Stimulated activated CD8-positive, alpha-beta memory T cell treated with anti-CD3 and anti-CD28 coated beads, Interleukin-12 subunit alpha, Interleukin-12 subunit beta, amount 100 ng/mL, for 4 hours (primary cell): ENCODE measurements at places on chromosomes 2 and 18.

DNA sequence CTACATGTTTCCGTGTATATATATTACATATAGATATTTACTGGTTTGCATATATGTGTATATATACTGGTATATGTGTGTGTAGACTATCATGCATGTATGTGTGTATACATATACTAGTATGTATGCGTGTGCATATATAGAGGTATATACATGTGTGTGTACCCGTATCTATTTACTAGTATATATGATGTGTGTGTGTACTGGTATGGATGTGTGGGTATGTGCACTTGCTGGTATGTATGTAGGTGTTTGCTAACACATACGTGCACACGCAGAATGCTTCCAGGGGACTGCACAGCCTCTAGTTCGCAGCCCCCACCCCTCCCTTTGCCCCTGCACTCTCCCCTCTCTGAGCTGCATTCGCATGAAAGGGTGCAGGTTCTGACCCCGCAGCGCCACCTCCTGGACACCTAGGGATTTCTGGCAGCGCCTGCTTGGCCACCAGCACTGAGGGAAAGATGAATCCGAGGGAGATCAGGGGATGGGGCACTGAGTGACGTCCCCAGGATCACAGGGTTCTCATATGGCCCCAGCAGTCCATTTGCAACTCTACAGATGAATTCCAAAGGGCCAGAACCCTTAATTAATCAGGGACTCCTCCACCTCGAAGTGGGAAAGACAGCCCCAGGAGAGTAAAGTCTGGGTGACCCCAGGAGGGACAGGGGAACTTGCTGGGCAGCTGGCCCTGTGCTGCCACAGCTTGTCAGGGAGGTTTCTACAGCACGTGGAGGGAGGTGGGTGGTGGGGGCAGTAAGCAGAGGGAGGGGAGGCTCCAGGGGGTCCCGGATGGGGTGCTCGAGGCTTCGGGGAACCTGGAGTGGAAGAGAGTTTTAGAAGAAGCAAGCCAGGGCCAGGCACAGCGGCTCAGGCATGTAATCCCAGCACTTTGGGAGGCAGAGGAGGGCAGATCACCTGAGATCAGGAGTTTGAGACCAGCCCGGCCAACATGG is 66.8 kb upstream of the ASAP2 start:
- peak; percentile 14 for DNase-seq

- no peak for DNase-seq
These were observed 469.5 kb upstream of the LINC00305 start for GRCh38 chr18:64618390-64618789.

DNA sequence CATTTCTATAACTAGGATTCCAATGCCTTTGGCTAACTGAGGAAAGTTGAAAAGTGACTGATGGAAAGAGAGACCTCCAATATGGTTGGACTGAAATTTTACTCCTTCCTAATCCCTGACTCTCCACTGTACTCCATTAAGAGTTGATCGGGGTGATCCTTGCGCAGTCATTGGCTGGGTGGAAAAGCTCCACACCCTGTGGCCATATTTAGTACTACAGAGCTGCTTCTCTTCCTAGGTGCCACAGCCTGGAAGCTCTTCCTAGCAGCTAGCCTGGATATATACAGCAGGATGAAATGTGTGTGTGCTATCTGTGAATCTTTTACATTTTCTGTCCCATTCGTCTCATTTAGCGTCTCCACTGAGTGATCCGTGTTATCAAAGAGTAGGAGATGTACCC is 71.2 kb downstream of the MEP1B start:
- no peak for DNase-seq

- no peak for DNase-seq
These were observed 258.4 kb downstream of the MEIS1 start for GRCh38 chr2:66693076-66693965.

GRCh38 chr2:59702026-59702425 is 851.4 kb downstream of the BCL11A start:
- no peak for DNase-seq

- no peak for DNase-seq
These were observed 26.9 kb downstream of the RAPGEF4 start for GRCh38 chr2:172762574-172762973.

DNA sequence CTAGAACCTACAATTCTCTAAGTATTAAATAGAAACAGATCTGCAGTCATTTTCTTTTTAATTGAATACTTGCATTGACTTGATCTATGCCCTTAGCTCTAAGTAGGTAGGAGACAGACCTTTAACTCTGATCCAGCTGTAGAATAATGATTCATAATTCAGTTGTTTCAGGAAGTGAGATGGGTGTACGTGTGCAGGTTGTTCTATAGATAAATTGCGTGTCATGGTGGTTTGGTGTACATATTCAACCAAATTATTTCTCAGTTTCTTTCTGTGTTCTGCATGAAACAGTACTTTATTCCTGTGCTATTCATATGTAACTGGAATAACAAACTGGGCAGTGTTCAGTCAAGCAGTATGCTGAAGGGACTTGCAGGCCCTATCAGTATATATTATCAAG is 34.3 kb upstream of the CD226 start:
- no peak for DNase-seq

- no peak for DNase-seq
These were observed 420.1 kb upstream of the ZNF804A start for GRCh38 chr2:184178229-184178628.

- DNase-seq, result no peak
These were observed 1.8 kb upstream of the RNF144A start for GRCh38 chr2:6915399-6915798.

DNA sequence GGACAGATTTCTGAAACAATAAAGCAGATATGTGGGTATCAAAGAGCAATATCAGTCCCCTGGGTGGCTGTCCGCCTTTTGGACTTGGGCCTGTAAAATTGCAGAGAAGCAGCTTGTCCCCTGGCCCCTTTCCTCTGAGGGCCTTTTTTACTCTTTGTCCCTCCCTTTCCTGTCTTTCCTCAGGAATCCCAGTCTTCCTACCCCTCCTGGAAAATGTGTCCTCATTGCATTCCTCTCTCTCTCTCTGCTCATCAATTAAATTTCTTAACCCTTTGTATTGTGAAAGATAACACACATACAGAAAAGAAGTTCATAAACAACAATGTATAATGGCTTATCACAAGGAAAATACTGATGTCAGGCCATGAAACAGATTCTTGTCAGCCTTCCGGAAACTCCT is 3.0 kb upstream of the GRB14 start:
- no peak for DNase-seq

DNA sequence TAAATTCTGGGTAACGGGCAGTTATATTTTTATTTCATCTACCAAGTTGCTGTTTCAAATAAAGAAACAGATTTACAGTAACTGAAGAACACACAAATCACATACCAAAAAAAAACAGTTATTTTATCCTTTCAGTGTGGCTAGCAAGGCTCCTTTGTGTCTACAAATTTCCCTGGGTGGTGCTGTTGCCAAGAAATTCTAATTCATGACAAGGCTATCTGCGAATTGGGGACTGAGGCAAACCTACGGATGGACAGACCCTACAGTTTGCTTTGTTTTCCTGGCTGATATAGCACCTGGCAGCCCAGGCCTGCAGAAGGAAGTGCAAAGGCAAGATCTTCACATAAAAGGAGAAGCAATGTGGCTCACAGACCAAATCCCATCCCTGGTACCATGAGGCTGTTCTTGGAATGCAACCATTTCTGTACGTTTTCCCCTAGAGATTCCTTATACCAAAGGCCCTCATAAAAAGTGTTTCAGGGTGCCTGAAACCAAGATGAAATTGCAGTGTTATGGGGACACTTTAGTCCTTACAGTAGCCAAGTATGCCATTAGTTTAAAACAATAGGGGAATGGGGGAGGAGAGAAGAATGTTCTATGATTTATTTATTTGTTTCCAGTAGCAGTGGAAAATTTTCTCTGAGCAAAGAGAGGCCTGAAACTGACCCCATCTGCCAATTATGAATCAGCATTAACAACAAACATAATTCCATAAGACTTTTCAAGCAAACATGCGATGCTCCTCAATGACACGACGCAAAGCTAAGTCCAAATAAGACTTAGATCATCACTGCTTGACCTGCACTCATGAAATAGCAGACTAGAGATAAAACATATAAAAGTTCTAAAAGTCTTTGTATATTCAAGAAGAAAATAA is 4.3 kb downstream of the KLF7 start:
- DNase-seq, result no peak

DNA sequence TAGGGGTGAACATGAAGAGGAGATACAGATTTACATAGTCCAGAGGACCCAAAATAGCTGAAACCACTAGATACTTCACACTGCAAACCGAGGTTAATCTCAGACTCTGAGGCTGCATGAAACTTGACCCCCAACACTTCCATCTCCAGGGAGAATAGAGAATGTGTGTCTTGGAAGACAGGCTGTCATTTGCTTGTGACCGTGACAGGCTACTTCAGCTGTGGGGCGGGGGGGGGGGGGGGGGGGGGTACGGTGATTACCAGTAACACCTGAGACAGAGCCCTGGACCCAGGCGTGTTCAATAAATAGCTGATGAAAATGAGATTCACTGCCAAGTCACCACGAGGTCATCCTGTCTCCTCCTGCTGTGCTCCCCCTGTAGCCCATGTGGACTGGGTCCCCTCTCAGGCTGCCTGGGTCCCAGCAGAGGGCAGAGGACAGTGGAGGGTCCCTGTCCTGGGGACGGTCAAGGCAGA is 5.7 kb upstream of the KLHL29 start:
- no peak for DNase-seq

DNA sequence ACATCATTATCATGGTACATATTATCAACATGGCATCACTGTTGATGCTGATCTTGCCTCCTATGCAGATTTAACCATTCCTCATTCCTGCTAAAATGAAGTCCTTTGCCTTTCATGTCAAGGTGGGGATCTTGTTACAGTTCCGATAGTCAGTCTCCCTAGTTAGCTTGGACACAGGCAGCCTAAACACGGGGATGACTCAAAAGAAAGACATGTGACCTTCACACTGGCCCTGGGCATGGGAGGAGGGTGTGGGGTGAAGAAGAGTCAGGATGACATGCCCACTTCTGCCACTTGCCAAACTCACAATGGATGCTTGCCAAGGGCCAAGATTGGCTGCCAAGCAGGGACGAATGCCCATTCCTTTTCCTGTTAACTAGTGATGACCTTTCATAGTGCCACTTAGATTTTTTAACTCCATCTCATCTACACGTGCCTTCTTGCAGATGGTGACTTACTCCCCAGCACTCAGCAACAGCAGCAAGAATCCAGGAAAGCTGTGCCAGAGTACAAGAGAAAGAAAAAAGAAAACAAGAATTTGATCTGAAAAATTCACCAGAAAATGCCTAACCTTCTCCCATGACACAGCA is 13.9 kb upstream of the SLC1A4 start:
- DNase-seq, result no peak

DNA sequence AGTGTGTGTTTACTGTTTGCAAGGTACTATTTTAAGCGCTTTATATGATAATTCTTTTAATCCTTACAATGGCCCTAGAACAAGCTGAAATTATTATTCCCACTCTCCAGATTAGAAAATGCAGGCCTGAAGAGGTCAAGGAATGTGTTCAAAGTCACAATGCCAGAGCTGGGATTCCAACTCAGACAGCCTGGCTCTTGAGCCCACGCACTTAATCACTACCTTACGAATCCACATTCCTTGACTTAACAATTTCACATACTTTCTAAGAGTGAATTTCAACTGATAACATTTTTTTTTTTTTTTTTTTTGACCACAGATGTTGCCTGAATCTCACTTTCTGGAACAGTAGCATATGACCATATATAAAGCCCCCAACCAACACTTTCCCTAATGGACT is 400.3 kb downstream of the NCKAP5 start:
- no peak for DNase-seq

DNA sequence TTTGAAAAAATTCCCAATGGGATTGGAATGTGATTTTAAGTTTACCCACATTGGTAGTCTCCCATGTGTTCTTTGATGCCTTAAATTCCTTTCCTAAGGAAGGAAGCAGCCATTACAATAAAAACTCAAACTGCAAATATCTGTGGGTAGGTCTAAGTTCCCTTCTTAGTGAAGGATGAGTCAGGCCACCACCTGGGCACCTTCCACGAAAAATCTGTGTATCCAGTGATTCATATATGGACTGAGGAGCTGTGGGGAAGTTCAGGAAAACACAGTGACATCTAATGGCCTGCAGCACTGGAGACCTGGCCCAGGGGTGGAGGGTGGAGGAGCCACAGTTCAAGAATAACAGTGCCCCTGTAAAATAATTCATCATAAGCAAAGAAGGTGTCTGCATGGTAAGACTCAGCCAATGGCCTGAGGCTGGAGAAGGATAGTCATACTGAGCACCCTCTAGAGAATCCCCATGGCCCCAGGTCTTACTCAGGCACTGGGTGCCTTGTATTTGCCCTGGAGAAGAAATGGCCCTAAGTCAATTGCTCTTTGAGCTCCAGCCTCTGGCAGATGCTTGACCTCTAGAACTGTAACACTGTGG is 248.6 kb downstream of the SP3 start:
- DNase-seq, result no peak

GRCh38 chr18:8277270-8277669 is 332.0 kb upstream of the RAB12 start:
- no peak for DNase-seq

- no peak for DNase-seq
These were observed 7.9 kb upstream of the ERMN start for GRCh38 chr2:157333304-157334047.

DNA sequence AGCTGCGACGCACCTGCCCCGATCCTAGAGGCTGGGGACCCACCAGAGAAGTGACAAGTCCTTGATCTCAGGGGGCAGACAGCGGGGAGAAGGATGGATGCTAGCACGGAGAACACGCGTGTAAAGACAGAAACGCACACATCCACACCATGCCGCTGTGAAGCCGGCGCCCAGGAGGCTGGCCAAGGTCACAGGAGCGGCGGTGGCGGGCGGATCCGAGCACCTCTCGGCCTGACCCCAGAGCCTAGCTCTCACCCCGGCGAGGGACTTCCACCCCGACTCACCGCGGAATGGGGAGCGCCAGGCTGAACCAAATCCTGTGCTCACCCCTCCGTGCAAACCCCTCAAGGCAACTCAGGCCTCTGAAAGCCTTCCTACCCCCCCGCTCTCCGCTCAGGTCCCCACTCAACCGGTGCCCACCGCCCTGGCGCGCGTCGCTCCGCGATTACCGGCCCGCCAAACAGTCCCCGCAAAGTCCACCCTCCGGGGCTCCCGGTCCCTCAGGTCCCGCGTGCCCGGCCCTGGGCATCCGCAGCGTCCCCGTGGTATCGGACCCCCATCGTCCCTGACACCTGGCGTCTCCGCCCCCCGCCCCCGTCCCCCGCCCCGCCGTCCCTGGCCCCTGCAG is 460 bp upstream of the LRRFIP1 start:
- no peak for DNase-seq

- DNase-seq, result no peak
These were observed 46.8 kb upstream of the BIN1 start for GRCh38 chr2:127153691-127154158.

- no peak for DNase-seq
These were observed 260.0 kb upstream of the SIX2 start for GRCh38 chr2:45269149-45269793.

GRCh38 chr18:46946656-46947282 is 29.4 kb downstream of the KATNAL2 start:
- peak; percentile 3 for DNase-seq
